Natural killer cell (primary cell): ENCODE measurements at places on chromosomes 4 and X.
A peak's percentile ranks its signal among the peaks of the same experiment; 100 is the strongest.

DNA sequence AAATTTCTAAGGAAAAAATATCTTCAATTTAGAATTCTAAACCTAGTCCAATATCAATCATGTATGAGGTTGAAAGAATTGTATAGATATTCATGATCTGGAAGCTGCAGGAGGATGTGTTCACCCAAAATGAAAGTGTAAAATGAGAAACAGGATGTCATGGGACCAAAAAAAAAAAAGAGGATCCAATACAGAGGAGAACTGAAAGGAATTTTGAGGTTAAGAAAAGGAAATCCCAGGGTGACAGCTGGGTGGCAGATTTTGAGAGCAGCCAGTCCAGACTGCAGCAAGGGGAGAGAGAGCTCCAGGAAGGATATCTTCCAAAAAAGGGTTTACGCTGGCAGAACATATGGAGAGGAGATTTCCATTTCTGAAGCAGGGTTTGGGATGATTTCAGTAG is 38.9 kb downstream of the TLR10 start:
- no peak overlapping the region for H3K4me3 ChIP-seq
- no peak overlapping the region for H3K27ac ChIP-seq
- H3K36me3 ChIP-seq, result no peaks in the 10 kb centered on the region
- H3K27me3 ChIP-seq, result no peaks in the 10 kb centered on the region
- no peaks in the 10 kb centered on the region for H3K4me1 ChIP-seq

DNA sequence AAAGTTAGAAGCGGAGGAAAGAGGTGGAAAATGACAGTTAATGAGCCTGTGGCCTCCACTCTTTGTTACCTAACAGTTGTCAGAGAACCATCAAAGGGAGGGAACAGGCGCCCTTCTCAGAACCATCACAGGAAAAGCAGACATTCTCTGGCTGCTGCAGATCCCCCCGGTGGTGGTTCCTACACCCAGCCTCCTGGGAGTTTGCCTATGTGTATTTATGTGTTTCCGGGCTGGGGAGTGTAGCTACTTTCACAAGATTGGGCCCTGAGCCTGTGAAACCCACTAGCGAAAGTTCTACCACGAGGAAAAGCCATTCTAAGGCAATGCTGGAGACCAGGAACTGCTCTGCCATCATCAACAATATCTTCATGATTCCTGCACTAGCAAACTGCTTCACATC is 52.7 kb upstream of the BCOR start:
- H3K4me1 ChIP-seq, result peaks cover 80% of the 10 kb centered on the region
- DNase-seq, result no peak
- no peak overlapping the region for H3K4me3 ChIP-seq
- peaks cover 19% of the 10 kb centered on the region for H3K27me3 ChIP-seq

DNA sequence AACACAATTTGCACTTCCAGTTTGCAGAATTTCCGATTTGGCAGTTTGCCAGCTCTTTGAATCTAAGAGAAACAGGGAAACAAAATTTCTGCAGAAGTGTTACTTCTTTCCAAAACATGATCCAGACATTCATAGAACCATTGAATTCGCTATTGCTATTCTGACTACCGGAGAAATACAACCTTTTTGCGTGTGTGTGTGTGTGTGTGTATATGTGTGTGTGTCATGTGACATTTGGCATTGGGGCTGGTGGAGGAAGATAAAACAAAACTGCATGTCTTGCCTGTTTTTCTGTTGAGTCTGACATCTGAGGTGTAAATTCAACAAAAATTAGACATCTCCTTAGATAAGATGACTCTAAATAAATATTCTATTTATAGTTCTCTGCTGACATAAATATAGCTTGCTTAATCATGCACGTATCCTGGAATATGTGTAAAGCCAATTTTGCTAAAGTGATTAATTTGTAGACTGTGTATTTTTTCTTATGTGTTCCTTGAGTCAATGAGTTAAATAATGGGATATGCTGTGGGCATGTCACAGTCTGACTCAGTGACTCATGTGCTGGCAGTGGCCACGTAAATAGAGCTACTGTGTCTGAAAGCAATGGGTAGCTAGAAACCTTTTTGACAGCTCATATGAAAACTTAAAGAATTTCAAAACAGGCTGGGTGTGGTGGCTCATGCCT is 98.9 kb downstream of the HPGD start:
- DNase-seq, result peak; percentile 45
- H3K27ac ChIP-seq, result no peak overlapping the region
- no peaks in the 10 kb centered on the region for H3K36me3 ChIP-seq
- no peaks in the 10 kb centered on the region for H3K27me3 ChIP-seq
- no peak overlapping the region for H3K4me3 ChIP-seq
- no peaks in the 10 kb centered on the region for H3K4me1 ChIP-seq

GRCh38 chrX:123489011-123489410 is 243.8 kb downstream of the THOC2 start:
- H3K27me3 ChIP-seq, result no peaks in the 10 kb centered on the region
- DNase-seq, result no peak
- H3K36me3 ChIP-seq, result no peaks in the 10 kb centered on the region

GRCh38 chr4:105767579-105767978 is 59.0 kb downstream of the GSTCD start:
- no peak overlapping the region for H3K4me3 ChIP-seq
- H3K4me1 ChIP-seq, result no peaks in the 10 kb centered on the region
- no peak for DNase-seq
- no peaks in the 10 kb centered on the region for H3K27me3 ChIP-seq

DNA sequence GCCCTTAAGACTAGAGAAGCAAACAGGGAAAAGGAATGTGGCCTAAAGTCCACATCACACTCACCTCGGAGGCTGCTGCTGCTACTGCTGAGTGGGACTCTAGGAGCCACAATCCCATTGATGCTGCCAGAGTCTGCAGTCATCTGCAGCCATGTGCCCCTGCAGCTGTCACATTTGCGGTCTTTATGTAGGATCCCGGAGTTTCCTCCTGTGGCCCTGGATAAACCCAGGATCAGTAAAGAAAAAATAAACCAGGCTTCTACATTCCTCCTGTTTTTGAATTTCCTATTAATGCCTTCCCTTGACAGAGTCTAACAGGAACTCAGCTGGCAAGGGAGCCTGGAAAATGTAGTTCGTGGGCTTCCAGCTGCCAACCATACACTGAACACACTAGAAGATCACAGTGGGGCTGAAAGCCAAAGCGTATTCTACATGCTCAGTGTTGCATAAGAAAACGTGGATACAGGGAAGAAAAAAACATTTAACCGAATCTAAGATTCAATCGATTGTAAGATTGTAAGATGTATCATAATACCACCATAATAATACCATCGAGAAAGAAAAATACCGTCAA is 10.3 kb upstream of the PHEX start:
- H3K27ac ChIP-seq, result no peak overlapping the region
- H3K4me3 ChIP-seq, result no peak overlapping the region
- H3K36me3 ChIP-seq, result no peaks in the 10 kb centered on the region
- DNase-seq, result no peak

DNA sequence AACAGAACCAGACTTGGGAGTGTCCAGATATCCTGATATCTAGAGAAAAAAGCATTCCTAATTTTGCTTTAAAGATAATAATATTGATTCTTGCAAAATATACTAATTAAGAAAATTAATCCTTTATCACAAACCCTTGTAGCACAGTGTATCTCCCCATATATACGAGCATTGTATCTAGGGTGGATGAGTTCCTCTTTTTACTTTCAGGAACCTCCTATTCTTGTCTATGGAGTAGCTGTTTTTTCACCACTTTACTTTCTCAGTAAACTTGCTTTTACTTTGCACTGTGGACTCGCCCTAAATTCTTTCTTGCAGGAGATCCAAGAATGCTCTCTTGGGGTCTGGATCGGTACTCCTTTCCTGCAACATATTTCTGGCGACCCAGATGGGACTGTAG is 103.9 kb downstream of the GLUD2 start:
- H3K27me3 ChIP-seq, result no peaks in the 10 kb centered on the region
- DNase-seq, result no peak
- H3K27ac ChIP-seq, result no peak overlapping the region
- H3K4me3 ChIP-seq, result no peak overlapping the region
- no peaks in the 10 kb centered on the region for H3K4me1 ChIP-seq

DNA sequence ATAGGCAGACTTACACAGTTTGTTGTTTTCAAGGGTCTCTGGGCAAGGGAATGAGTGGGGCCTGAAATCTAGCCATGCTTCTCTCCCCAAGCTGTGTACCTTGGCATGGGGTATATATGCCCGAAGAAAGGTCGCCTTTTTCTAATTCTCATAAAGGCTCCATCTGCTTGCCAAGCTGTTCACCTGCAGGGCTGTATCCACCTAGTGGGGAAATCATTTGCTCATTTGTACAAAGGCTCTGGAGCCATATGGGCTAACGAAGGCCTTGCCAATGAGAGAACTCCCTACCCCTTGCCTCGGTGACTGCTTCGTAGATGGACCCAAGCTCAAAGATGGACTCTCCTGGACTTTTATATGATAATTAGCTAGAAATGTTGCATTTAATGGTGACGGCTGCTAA is 1097.0 kb downstream of the PDHA2 start:
- H3K27me3 ChIP-seq, result no peaks in the 10 kb centered on the region
- no peak overlapping the region for H3K4me3 ChIP-seq
- no peak overlapping the region for H3K27ac ChIP-seq
- H3K36me3 ChIP-seq, result no peaks in the 10 kb centered on the region

- no peaks in the 10 kb centered on the region for H3K36me3 ChIP-seq
- H3K27ac ChIP-seq, result no peak overlapping the region
- H3K4me1 ChIP-seq, result peaks cover 3% of the 10 kb centered on the region
- no peaks in the 10 kb centered on the region for H3K27me3 ChIP-seq
- no peak overlapping the region for H3K4me3 ChIP-seq
Measured at GRCh38 chrX:154979629-154980028, 42.9 kb downstream of the F8 start.

- H3K4me1 ChIP-seq, result no peaks in the 10 kb centered on the region
- H3K4me3 ChIP-seq, result no peak overlapping the region
- DNase-seq, result no peak
- H3K27ac ChIP-seq, result no peak overlapping the region
- no peaks in the 10 kb centered on the region for H3K27me3 ChIP-seq
- no peaks in the 10 kb centered on the region for H3K36me3 ChIP-seq
Measured at GRCh38 chr4:131054489-131055019, 1958.6 kb downstream of the C4orf33 start.
